ENCODE measurements at places on chromosomes 1 and 21.

GRCh38 chr1:65393928-65394327 is 26.5 kb upstream of the LEPR start:
- DNase-seq: no peak

- DNase-seq: no peak
These were observed 101.9 kb upstream of the SOD1 start for GRCh38 chr21:31557421-31558188.

- no peak for DNase-seq
These were observed 28.8 kb downstream of the VANGL2 start for GRCh38 chr1:160429125-160429561.

- no peak for DNase-seq
These were observed 141.2 kb downstream of the TM2D1 start for GRCh38 chr1:61583703-61584102.

DNA sequence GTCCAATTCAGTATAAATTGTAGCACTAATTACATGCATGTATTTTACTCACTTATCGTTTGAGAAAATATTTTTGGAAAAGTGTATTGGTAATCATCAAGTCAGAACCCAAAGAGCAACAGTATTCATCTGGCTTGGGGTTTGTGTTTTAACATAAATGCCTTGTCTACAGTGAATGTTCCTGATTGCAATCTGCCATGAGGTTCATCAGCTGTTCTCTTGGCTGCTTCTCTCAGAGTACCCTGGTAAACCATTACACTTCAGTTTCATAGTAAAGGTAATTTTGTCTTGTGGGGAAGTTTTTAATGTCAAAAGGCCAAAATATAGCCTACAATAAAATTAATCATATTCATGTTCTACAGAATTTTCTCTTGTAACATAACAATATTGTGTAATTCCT is 150.3 kb downstream of the IFI44 start:
- no peak for DNase-seq

GRCh38 chr1:224656392-224656791 is 40.3 kb downstream of the CNIH3 start:
- DNase-seq: no peak

DNA sequence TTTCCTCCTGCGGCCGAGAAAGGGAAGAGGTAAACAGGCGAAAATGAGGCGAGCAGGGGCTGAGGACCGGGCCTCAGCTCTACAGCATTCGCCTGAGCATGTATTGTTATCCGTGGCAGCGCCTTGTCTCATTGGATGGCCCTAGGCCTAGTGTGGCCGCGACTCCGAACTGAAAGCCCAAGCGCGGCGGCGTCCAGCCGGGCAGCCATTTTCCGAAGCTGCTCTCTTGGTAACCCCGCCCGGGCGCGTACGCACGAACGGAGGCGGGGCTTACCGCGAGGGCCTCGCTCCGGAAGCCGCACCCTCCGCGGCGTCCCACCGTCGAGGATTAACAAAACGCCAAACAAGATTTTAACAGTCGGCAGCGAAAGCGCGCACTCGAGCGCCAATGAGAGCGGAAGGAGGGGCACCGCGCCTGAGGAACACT is 797 bp upstream of the USP1 start:
- no peak for DNase-seq

- peak; percentile 64 for DNase-seq
These were observed 950 bp upstream of the EVA1C start for GRCh38 chr21:32411350-32412161.

DNA sequence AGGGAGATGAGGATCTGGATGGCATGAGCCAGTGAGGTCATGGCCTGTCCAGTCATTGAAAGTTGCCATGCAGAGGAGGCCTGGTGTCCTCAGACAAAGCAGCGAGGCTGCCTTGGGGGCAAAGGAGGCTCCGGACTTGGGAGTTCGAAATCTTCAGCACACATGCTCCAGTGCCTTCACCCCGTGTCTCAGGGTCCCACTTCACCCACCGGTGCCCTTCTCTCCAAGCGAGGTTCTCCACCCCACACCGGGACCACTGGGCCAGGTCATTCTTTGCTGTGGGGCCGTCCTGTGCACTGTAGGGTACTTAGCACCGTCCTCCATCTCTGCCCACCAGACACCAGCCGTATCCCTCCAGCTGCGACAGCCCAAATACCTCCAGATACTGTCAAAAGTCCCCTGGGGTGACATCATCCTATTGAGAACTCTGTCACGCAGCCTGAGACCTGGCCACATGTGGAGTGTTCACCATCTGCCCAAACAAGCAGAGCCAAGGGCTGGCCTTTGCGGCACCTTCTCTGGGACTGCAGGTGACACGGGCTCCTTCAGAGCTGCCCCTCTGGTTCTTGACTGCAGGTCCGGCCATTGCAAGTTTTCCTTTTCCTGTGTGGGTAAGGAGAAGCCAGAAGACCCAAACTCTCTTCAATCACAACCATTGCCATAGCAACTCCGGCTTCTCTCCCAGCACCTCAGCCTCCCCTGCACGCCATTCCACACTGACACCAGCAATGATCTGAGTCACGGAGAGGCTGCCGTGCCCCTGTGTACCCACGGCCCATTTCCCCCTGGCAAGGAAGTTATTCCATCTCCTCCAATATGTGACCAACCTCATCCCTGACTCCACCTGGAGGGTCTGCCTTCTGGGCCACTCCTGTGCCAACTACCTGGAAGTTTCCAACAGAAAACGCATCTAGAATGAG is 20.4 kb upstream of the PDE9A start:
- DNase-seq: no peak

- DNase-seq: peak; percentile 35
These were observed 182.4 kb downstream of the BACH1 start for GRCh38 chr21:29481081-29481480.

- DNase-seq: no peak
These were observed 1.2 kb upstream of the ANGPTL7 start for GRCh38 chr1:11187931-11188330.

DNA sequence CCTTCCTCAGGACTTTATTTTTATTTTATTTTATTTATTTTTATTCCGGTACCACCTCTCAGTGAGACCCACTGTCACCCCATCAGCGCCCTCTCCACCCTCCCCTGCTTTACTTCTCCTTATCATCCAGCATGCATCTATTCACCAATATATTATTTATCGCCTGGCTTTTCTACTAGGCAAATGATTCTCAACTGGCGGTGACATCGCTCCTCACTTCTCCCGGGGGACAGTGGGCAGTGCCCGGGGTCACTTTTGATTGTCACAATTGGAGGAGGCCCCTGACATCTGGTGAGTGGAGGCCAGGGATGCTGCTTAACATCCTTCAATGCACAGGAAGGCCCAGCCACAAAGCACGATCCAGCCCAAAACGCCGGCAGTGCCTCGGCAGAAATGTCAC is 138.7 kb downstream of the ETS2 start:
- DNase-seq: no peak

- peak; percentile 48 for DNase-seq
These were observed 5.1 kb upstream of the ENAH start for GRCh38 chr1:225658041-225658440.

GRCh38 chr1:235843461-235843961 is 23.2 kb downstream of the LYST start:
- DNase-seq: peak; percentile 59

- DNase-seq: peak; percentile 19
These were observed 98.6 kb upstream of the KRTAP19-8 start for GRCh38 chr21:31136891-31137290.

DNA sequence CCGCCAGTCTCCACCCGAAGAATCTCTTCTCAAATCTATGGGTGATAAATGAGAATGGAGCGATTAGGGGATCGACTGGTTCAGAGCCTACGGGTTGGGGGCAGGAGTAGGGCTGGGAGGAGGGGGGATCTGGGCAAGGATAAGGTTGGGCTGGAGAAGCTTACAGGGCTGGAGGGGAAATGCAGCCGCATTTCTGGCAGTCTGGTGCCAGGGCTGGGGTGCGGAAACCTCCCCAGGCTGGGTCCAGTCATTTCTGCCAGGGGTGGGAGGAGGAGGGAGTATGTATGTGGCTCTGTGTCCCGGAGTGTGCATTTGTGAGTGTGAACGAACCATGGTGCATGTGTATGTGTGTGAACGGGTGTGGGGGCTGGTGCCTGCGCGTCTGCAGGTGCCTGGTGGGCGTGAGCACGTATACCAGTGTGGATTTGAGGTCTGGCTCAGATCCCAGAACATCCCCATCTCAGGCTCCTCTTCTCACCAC is 10.2 kb downstream of the C1orf216 start:
- DNase-seq: no peak

DNA sequence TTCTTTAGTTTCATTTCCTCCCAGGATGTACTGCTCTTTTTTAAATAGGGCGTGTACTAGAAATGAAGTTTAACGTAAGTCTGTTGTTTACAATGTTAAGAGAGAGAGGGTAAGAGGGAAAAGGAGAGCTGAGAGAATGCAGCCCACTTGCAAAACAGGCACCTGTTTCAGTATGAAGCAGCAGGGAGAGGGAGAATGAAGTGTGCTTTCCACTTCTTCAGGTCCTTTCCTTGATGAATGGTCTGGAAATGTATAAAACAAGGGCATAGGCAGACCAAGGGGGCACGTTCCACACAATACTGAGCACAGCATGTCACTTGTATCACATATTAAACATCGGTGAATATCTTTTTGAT is 2.0 kb downstream of the KCNA3 start:
- DNase-seq: no peak

GRCh38 chr1:173208868-173209267 is 1.7 kb upstream of the TNFSF4 start:
- no peak for DNase-seq

DNA sequence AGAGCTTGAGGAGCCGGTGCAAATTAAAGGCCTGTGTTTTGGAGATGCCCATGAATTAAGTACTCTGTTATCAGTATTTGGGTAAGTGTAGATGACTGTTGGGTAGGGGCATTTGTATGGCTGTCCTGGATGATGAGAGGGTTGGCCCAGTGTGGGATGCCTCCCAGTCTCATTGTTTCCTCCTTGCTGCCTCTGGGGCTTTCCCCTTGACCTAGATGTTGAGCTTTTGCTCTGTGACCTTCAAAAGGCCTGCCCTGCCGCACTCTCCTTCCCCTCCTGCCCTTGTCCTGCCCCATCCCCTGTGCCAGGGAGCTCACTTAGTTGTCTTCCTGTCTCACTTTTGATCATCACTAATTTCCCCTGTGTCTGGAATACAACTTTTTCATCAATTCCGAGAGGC is 10.0 kb downstream of the GALNT2 start:
- DNase-seq: no peak

DNA sequence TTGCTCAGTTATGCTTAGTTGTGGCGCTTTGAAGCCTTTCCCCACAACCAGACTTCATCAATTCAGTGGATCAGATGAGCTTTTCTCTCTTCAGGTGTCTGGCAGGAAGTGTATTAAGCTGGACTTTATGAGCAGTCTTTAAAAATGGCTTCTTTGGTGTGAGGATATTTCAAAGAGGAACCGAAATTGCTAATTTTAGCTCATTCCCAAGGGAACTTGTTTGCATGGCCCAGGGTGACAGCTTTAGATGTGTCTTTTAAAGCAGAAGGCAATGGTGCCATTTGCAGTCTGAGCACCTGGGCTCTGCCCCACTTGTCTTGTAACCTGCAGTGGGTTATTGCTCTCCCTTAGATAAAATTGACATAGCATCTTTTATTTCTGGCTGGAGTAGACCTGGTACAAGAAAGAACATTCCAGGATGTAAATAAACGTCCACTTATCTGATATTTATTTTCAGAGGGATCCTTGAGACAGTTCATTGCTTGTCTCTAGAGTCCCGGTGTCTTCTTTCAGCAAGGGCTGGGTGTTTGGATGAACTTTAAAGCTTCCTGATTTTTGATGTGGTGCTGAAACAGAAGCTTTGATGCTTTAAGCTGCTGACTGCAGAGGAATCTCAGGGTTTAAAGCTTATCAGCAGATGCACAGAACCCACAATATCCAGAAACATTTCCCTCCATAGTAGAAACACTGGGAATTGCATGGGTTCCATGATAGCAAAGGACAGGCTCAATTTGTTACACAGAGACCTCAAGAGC is 241.7 kb downstream of the ADGRL2 start:
- DNase-seq: no peak

DNA sequence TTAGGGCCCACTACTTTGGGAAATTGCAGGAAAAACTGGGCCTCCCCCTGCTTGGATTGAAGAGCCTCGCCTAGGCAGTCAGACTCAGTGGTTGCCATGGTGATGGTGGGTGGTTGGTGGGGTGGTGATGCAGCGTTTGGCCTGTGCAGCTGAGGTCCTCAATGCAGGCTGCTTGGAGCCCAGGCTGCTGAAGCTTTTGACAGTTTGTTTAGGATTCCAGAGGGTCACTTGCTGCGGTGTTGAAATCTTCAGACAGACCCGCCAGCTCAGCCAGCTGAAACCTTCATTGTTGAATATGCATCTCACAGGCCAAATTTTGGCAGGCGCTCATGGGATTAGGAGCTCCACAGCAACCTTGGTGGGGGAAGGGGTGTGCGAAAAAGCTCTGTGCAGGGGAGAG is 67.9 kb downstream of the CACNA1E start:
- DNase-seq: peak; percentile 1

GRCh38 chr1:207762622-207763021 is 10.8 kb downstream of the CD46 start:
- no peak for DNase-seq

GRCh38 chr21:25955646-25956045 is 214.9 kb downstream of the APP start:
- no peak for DNase-seq

- no peak for DNase-seq
These were observed 1.3 kb upstream of the CCSAP start for GRCh38 chr1:229344139-229344538.

DNA sequence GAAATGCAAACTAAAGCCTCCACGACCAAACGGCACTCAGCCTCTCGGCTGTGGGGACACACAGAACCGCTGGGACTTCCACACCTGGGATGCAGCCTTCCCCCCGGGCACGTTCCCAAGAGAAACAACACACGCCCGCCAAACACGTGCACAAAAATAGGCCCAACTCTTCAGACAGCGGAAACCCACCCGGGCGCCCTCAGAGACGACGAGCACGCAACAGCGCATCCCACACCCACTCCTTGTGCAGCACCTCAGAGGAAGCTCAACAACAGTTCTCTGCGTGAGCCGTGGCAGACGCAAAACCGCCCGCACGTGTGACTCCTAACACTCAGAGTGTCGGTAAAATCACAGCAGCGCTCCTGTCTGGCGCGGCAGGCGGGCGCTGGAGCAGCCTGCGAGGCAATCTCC is 5.3 kb downstream of the C1orf159 start:
- no peak for DNase-seq

GRCh38 chr1:243553090-243553489 is 297.0 kb downstream of the AKT3 start:
- DNase-seq: no peak

DNA sequence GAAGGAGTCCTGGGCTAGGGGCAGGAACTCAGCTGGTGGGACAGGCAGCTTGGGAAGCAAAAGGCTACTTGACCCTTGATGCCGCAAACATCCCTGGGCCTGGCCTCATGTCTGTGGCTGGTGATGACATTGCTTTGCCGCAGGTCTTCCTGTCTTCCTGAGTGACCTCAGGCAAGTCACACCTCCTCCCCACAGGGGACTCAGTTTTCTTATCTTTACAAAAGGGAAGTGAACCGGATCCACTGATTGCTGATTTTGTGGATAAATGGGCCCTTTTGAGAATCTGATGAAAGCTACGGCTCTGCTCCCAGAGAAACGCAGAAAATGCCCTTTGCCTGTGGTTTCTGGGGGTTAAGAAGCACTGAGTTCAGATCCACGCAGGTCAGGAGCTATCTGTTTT is 20.7 kb downstream of the PLOD1 start:
- no peak for DNase-seq

All from AG10803 (cell line).